ENCODE measurements at places on chromosomes 1 and 21.
A peak's percentile ranks its signal among the peaks of the same experiment; 100 is the strongest.

DNA sequence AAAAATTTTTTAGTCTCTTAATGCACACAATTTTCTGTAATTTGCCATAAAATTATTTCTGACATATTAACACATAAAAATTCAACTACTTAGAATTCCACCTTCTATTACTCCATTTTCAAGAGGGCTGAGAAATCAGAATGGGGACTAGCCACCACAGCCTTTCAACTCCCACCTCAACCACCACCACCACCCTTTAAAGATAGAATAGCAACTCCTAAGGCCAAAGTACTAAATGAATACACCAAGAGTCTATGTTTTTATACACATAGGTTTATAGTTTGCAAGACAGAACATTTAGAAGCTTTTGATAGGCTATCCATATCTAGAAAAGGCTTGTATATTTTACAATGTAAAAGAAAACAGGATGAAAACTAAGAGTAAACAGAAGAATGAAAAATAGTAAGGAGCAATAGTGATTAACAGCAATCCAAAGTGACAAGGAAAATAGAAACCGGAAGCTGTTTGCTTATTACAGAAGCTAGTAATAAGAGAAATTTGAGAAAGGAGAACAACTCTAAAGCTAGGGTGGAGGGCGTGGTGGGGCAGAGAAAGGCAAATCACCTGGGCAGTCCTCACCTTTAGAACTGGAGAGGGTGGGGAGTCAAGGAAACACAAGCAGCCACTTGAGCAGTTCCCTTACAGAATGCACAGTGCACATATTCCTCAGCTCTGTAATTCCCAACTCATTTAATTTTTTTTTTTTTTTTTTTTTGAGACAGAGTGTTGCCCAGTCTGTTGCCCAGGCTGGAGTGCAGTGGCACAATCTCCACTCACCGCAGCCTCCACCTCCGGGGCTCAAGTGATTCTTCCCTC, 27.7 kb downstream of the EPS15 start:
- peak; percentile 37 for DNase-seq

GRCh38 chr1:21300774-21301173, 10.5 kb upstream of the ECE1 start:
- no peak for DNase-seq

- peak; percentile 68 for DNase-seq
These were observed 8.2 kb downstream of the UQCRHL start for GRCh38 chr1:15799004-15799867.

DNA sequence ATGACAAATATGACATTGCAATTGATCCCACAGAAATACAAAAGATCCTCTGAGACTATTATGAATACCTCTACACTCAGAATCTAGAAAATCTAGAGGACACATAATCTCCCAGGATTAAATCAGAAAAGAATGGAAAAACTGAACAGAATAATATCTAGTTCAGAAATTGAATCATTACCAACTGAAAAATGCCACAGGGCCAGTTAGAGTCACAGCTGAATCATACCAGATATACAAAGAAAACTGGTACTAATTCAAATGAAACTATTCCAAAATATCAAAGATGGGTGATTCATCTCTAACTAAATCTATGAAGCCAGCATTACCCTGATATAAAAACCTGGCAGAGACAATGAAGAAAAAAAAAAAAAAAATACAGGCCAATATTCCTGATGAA, 149.3 kb downstream of the BRINP3 start:
- DNase-seq = no peak

DNA sequence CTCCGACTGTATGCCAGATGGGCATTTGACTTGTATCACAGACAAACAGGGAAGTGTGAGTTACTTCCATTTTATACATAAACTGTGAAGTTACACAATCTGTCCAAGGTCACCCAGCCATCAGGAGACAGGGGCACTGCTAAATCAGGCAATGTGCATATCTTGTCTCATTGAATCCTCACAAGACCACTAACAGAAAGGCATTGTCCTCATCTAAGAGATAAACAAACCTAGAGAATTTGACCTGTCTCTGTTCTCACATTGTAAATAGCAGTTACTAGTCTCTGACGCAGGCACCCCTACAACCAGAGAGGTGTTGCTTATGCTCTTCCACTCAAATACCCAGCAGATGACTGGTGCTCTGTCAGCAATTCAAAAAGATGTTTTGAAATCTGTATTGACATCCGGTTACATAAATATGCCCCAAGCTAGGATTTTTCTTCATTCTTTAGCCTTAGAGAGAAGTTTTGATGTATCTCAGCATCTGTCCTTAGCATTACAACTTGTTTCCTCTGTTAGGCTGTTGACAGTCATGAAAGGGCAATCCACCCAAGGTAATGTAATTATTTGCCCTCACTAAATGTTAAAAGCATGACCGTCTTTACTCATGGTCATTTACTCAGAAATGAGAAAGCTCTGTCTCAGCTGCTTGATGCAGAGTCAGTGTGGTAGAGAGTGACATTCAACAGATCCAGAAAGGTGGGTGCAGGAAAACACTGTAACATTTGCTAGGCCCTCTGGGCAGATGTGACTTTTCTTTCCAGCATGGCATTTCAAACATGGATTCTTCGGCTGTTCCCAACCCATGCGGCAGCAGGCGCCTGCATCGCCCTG, 51.9 kb upstream of the ZNF326 start:
- peak; percentile 72 for DNase-seq

DNA sequence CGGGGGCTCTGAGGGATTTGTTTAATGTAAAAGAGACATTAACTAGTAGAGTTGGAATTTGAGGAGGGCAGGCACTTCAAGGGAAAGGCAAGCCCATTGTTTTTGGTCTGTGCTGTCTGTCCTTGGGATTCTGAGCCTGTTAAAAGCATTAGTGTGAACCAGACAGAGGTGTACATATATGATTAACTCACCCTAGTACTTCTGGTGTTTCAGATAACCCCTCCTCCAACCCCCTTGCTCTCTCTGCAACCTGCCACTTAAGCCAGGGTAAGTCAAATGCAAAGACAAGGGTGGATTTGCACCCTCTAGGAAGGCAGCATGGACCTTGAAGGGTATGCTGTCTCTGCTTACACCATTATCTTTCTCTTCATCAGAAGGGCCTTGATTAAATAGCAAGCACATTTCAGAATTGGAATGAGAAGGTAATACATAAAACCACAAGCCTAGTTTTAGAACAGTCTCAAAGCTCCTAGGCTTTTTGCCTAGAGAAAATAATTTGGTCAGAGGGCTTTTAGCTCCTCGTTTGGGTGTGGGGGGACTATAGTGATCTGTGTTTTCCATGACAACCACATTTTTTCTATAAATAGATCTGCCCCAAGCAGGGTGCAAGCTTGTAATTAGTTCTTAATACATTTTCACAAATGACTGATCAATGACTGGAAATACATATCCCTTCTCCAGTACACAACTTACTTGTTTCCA, 120.7 kb upstream of the SGIP1 start:
- DNase-seq = no peak

DNA sequence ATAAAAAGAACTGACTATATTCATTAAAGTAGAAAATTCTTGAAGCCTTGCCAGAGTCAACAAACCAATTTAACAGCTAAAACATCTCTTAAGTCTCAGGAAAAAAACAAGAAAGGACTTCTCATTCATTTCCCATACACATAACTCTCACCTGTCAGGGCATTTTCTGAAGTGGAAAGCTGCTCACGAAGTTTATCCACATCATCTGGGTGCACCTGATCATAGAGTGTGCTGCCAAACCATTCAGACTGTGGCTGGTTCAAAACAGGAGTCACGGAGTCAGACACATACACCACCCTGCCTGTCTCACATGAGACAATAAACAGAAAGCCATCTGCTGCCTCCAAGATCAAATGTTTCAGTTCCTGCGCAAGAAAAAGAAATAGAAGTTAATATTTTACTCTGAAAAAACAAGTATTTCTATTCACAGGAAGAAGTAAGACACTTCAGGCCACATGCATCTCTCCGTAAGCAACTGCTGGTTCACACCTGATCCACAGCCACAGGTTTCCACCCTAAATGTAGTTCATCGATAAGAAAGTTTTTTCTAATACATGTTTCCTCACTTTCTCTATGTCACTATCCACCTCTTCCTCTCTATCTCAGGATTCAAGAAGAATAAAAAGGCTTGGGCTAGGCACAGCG, 28.2 kb upstream of the CTSK start:
- no peak for DNase-seq

DNA sequence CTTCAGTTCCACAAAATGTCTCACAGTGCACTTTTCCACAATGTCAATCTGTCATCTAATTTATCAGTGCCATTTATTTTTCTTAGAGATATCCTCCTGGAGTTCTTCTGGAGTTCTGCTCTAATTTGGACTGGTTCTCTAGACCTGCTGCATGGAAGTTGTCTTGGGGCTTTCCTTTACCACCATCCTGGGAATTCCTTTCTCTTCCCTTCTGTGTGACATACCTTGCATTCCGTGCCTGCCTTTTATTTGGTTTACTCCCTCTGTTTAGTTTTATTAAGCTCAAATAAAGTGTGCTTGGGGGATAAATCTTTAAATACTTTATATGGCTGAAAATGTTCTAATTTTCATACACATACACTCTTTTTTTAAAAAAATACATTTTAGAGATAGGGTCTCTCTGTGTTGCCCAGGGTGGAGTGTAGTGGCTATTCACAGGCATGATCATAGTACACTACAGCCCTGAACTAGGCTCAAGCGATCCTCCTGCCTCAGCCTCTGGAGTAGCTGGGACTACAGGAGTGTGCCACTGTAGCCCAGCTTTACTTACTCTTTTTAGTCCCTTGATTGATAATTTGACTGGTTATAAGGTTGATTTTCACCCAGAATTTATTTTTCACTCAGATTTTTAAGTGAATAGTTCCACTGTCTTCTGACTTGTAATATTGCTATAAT, 14.4 kb downstream of the MTF2 start:
- DNase-seq = no peak

GRCh38 chr1:184386312-184387068, at the start of gene C1orf21:
C1orf21 (plus strand) TSS chr1:184387029; CDS start chr1:184477510, 90,481 bp downstream.
- DNase-seq = peak; percentile 18

GRCh38 chr1:182387566-182387965, 4.0 kb downstream of the GLUL start:
- no peak for DNase-seq

GRCh38 chr1:185166106-185166505, 9.1 kb downstream of the SWT1 start:
- DNase-seq = no peak

GRCh38 chr1:172179918-172180317, 240.6 kb upstream of the C1orf105 start:
- no peak for DNase-seq

DNA sequence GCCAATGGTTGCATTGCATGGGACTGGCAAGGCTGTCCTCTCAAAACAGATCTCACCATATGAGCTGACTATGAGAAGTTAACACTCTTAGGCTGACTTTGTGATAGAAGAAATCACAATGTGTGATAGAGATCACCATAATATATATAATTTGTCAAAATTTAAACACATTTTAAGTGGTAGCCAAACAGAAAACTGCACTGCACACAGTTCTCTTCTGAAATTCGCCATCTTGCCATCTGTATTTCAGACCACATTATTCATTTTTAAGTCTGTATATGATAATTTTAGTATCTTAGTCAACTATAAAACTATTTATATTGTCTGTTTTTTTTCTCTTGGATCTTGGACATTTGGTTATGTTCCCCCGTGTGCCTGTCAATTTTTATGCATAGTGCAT, 374.7 kb downstream of the AJAP1 start:
- no peak for DNase-seq

DNA sequence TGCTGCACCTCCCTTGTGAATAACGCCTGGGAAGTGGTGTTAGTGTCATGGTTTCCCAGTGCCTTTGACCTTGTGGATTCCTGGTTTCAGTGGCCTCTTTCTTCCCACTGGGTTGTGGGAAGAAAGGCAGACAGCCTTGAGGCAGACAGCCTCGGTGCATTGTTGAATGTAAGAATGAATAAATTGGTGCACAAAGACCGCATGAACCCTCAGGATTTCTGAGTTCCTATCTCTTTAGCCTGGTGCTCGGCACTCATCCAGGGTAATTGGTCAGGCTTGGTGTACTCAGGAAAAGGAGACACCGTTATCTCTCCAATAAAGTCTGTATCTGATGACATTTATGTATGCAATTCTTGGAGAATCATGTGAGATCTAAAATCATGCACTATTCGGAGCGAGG, 5.1 kb downstream of the ZNF362 start:
- no peak for DNase-seq

GRCh38 chr1:78045926-78046778, at the start of gene GIPC2:
GIPC2 (plus strand) TSS chr1:78045966; CDS start chr1:78046095, 129 bp downstream.
- DNase-seq = no peak

- DNase-seq = no peak
These were observed 80.7 kb downstream of the VWA5B1 start for GRCh38 chr1:20371411-20371810.

GRCh38 chr1:182198006-182198605, 136.6 kb upstream of the ZNF648 start:
- peak; percentile 60 for DNase-seq

DNA sequence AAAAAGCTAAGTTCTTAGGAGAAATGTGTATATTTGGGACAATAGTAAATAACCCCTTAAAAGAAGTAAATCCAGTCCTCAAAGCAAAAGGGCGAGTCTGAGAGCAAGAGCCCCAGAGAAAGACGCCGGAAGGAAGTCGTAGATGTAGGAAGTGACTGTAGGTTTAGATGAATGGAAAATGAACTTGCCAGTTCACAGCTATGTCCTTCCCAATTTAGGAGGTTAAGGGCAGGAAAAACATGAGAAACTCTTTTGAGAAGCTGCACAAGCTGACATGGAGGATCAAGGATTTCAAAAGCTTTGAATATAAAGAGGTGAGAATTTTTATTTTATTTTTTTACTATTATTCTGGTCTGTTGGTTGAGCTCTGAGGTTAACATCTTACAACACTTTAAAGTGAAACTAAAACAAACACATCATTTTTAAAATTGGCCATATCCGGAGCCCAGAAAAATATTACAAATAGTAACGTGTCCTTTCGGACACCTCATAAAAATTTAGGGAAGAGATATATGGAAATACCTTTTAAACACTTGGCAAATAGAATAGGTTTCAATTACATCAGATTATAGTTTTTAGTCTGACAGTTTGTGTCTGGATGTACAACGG, 1178.6 kb downstream of the MRPL39 start:
- DNase-seq = peak; percentile 58

DNA sequence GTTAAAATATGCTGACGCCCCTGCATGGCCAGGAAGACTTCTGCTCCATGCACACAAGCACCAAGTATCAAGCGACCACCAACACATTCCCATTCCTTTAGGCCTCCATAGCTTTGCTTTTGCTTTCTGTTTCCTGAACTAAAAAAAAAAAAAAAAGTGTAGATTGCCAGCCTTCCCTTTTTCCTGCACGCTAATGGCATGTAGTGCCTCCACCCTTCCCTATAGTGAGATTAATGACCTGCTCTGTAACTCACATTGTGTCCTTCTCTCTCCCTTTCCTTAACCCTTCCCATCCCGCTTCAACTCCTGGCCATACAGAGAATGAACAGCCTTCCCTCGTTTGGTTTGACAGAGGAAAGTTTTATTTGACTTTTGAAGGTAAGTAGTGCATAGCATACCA, 57.1 kb upstream of the DYNLT5 start:
- DNase-seq = no peak

GRCh38 chr1:47771751-47772150, 225.4 kb downstream of the TRABD2B start:
- DNase-seq = no peak

GRCh38 chr1:231929311-231929710, 302.7 kb downstream of the DISC1 start:
- no peak for DNase-seq
